Esophagus squamous epithelium (tissue), 5 donors: ENCODE measurements at places on chromosomes 13 and 19. TPM values are rescaled to one million over a fixed set of nuclear protein-coding genes. Genes with fewer than 3 reads are reported as not detected.
A peak's percentile ranks its signal among the peaks of the same experiment; 100 is the strongest.

The FFAR2 gene
- 0.56 TPM for total RNA-seq

The FCAR gene
- not detected for total RNA-seq

The TEX26 gene
- not detected for total RNA-seq

The SYNGR4 gene
- total RNA-seq = not detected

The GNA15 gene
- 186 TPM for total RNA-seq

The SETDB2 gene
- total RNA-seq = 9.0 TPM

The FPR3 gene
- total RNA-seq = 1.4 TPM

The PRR19 gene
- total RNA-seq = 1.0 TPM

The KASH5 gene
- total RNA-seq = not detected

The ELAVL1 gene
- total RNA-seq = 25.7 TPM

The ICAM1 gene
- total RNA-seq = 6.0 TPM

The AMER2 gene
- total RNA-seq = not detected

The SIGLECL1 gene
- not detected for total RNA-seq

GRCh38 chr19:12052497-12053169 is at the start of gene ZNF878:
Gene ZNF878 (minus strand): TSS chr19:12052961. CDS start chr19:12052801, 160 bp downstream.
- DNase-seq = no peak

DNA sequence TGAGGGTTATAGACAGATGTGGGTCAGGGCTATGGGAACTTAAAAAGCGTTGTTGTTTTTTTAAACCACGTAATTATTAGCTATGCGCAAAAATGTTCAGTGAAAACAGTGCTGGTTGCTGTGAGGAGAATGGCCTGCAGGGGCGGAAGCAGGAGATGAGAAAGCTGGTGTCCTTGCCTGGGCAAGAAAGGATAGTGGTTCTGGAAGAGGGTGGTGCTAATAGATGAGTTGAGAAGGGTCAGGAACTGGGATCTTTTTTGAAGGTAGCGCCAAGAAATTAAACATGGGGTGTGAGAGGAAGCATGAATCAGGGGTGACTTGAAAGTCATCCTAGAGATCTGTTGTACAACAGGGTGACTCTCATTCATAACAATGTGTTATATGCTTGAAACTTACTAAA is 4.8 kb upstream of the SMG9 start:
- DNase-seq = no peak

DNA sequence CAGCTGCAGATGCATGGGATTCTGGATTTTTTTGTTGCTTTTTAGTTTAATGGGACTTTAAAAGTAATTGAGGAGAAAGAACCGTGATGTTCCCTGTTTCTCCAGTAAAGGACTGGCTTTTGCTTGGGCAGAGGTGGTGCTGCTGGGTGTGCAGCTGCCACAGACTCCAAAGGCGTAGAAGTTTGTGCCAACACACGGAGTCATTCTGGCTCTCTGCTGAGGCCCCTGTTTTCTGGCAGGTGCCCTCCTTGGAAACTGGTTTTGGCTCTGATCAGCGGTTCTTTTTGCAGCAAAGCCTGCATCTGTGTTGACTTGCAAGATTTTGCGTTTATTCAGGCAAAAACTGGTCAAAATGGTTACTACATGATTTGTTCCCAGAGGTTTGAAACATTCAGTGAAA is 16.0 kb upstream of the QTRT1 start:
- DNase-seq = no peak

- DNase-seq = no peak
These were observed 58.4 kb downstream of the ENOX1 start for GRCh38 chr13:43728421-43728820.

DNA sequence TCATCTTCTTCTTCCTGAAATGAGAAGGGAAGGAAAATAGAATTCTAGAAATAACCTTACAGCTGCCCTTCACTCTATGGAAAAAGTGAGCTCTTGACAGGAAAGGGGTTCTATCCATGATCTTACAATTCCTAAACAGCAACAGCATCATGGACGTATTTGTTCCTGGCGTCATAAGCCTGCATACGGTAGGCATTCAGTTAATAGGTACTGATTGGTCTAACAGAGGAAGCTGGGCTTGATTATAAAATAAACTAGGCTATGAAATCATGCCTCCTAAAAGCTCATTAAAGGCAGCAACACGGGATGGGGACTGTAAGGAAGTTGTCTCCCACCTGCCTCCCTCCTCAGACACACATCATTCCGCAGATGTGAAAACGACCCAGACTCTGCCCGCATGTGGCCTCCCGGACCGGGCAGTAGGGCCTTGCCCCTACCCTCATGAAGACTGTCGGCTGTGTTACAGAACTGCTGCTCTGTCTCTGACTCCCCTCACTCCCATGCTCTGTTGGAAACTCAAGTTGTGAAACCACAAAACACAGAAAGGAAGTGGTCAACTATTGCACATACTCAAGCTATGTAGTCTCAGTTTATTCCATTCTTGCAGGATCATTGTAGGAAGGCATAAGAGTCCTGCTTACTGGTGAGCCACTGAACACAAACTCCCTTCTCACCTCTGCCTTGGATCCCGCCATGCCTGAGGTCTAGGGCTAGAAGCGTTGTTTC is 129.8 kb downstream of the DLEU7 start:
- DNase-seq = no peak

DNA sequence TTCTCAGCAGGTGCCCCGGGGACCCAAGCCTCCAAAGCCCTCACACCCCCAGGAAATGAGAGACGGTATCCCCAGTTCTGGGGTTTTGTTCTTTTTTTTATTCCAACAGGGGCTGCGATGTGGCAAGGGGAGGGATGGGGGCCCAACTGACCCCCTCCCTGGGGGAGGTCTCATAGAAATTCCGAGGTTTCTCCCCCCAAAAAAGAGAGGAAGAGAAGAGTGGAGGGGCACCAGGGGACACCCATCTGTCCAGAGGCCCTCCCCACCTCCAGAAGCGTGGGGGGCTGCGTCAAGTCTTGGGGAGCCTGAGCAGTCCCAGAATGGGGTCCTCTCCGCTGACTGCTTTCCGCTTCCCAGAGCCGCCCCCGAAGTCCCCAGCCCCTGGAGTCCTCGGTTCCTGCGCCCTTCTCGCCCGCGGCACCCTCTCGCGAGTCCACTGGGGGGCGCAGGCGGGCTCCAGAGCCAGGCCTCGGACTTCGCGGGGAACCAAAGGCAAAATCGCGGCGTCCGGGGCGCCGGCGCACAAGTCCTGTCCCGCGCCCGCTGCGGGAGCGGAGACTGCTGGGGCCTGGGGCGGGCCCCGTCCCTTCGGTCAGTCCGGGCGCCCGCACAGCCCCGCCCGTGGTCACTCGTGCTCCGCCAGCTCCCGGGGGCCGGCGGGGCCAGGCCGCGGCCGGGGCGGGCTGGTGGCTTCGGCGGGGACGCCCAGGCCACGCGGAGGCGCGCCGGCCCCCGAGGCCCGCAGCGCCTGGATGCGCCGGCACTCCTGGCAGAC is 4.4 kb upstream of the ATP1A3 start:
- no peak for DNase-seq

- DNase-seq = no peak
These were observed 12.6 kb upstream of the AXL start for GRCh38 chr19:41206456-41206855.

- DNase-seq = peak; percentile 5
These were observed 19.7 kb upstream of the EDDM13 start for GRCh38 chr19:56252699-56253422.

DNA sequence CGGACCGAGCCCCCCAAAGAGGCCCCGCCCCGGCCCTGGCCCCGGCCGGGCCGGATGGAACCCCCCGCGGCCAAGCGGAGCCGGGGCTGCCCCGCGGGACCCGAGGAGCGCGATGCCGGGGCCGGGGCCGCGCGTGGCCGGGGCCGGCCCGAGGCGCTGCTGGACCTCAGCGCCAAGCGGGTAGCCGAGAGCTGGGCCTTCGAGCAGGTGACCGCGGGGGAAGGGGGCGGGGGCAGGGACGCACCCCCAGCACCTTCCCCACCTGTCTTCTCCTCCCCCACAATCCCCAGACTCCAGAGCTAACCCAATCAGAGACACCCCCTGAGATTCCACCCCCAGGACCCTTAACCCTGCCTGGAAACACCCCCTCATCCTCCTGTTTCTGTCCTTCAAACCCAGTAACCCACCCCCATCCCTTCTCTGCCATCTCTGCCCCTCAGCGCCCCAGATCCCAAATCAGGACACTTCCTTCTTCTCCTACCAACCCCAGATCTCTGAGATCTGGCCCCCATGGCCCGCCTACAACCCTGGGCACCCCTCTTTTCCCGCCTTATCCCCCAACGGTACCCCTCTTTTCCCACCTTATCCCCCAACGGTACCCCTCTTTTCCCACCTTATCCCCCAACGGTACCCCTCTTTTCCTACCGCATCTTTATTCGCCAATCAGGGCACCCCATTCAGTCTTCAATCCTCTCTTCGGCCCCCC is 505 bp downstream of the ZSWIM4 start:
- no peak for DNase-seq

GRCh38 chr19:50331994-50332243 is 2.7 kb upstream of the KCNC3 start:
- DNase-seq = no peak

DNA sequence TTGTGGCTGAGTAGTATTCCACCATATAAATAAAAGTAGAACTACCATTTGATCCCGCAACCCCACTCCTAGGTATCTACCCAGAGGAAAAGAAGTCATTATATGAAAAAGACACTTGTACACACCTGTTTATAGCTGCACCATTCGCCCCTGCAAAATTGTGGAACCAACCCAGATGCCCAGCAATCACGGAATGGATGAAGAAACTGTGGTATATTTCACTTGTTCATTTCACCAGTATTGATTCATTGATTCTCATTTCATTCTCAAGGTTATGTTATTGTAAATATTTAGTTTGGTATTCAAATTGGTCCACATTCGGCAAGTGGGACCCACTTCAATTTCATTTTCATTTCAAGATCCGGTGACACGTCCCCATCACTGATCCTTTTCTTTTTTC is 8.2 kb upstream of the RFPL4A start:
- no peak for DNase-seq

DNA sequence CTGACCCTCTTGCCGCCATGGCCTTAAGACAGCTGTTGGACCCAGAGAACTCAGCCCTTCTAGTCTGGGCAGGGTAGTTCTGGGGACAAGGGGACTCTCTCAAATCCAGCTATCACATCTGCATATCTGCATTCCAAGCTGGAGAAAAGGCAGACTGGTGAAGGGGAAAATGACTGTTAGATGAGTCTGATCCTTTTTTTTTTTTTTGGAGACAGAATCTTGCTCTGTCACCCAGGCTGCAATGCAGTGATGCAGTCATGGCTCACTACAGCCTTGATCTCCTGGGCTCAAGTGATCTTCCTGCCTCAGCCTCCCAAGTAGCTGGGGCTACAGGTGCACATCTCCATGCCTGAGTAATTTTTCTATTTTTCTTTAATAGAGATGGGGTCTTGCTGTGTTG is 114.3 kb downstream of the SIPA1L3 start:
- no peak for DNase-seq

DNA sequence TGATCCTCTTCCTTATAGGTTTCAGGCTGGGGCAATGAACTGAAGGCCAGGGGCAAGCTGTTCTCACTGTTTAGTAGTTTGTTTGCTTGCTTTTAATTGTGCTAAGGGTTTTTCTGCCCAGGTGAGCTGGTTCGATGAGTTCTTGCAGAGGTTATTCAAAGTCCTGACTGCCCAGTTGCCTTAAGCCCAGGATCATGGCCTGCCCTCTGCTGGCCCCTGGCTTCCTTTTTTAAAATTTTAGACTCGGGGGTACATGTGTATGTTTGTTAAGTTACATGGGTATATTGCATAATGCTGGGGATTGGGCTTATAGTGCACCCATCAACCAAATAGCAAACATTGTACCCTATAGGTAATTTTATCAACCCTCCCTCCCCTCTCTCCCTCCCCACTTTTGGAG is 65.7 kb downstream of the ZNF536 start:
- DNase-seq = no peak

DNA sequence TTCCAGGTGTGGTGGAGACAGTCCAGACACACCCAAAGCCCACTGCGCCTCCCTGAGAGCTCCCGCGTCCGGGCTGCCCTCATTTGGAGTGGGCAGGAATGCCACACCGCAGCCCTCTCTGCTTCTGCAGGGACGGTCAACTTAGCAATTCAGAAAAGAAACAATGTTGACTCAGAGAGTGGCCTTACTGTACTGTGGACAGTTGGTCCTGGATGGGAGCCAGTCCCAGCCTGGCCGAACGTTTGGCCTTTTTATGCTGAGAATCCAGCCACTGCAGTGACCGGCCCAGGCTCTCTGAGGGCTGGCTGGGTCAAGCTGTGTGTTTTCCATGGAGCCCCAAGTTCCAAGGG is 7.2 kb downstream of the GAS6 start:
- DNase-seq = no peak

DNA sequence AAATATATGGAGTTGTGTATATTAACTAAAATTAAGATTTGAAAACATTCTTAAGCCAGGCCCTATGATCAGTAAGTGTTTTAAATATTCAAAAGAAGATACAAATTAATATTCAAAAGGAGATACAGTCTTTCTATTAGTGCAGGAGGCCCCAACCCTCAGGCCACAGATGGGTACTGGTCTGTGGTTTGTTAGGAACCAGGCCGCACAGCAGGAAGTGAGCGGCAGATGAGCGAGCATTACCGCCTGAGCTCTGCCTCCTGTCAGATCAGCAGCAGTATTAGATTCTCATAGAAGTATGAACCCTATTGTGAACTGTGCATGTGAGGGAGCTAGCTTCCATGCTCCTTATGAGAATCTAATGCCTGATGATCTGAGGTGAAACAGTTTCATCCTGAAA is 232.9 kb downstream of the FOXO1 start:
- DNase-seq = no peak

GRCh38 chr13:20940083-20940482 is 37.5 kb upstream of the XPO4 start:
- no peak for DNase-seq

- no peak for DNase-seq
These were observed 342.7 kb upstream of the TMTC4 start for GRCh38 chr13:101017123-101017872.

- DNase-seq = no peak
These were observed 413.5 kb upstream of the HTR2A start for GRCh38 chr13:47310401-47310800.

GRCh38 chr13:101783554-101783953 is 331.1 kb downstream of the ITGBL1 start:
- no peak for DNase-seq

DNA sequence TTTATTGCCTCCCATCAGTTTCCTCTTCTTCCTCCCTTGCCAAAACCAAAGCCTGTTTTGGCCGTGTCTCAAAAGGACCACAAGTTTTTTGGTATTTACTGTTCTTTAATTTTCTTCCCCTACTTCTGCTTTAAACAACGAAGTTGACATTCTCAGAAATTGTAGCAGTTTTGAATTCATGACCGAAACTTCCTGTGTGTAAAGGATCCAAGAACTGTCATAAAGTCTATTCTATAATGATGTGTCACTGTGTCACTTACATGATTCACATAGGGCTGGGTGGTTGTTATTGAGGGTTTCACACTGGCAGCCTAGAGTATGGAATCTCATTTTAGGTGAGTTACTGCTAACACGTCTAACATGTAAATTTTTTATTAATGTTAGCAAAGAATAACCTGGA is 741.0 kb upstream of the KLHL1 start:
- no peak for DNase-seq
